B cell (primary cell): ENCODE measurements at places on chromosomes 16 and 17. TPM values are rescaled to one million over a fixed set of nuclear protein-coding genes. Genes with fewer than 3 reads are reported as not detected.

DNA sequence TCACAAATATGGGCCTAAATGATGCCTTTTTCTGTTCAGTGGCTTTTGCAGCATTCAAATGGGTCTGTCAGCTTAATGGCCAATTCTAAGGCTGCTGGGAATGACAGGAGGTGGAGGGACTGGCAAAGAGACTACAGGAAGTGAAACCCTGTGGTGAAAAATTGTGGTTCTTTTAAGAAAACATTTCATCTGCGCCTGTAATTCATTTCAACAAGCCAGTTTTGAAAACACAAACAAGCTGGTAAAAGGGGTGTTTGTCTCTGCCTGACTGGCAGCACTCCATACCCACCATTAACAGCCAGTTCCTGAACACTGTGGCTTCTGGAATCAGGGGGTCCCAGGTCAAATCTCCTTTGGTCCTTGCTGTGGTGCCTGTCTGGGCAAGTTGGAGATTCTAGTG, 3.6 kb upstream of the KDM8 start:
- H3K27me3 ChIP-seq, result no peaks in the 10 kb centered on the region
- H3K4me3 ChIP-seq, result no peak overlapping the region
- no peaks in the 10 kb centered on the region for H3K36me3 ChIP-seq
- peak; percentile 81 for DNase-seq
- H3K27ac ChIP-seq, result peak overlapping the region; percentile 63

DNA sequence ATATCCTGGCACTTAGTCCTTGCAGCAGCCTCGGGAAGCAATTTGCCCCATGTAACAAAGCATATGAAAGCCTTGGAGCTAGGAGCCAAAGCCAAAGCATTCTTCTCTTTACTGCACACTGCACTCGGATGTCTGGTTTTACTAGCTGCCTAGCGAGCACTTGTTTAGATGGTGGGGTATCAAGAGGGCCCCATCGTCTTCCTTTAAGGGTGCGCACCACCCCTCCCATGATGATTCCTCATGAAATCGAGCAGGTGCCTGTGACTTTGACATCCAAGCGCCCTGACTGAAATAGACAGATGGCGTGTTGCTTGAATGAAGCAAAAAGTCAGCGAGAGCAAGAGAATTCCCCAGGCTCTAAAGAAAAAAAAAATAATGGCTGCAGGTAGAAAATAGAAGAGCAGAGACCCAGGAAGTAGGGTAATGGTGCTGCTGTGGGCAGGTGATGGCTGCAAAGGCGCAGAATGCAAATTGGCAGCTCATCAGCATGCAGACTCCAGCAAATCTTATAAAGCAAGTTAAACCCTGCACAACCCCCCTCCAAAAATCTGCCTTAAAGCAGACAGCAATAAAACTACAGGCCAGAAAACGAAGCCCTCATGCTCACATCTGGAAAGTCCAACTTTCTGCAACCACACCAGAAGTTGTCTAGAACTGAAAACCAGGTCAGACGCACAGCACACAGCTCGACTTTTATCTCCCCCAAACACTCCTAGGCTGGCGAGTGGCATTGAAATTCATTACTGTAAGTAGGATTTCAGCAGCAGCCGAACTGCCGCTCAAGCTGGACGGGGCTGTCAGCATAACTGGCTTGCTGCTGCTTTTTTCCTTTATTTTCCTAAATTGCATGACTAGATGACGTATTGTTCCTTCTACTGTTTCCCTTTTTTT, 384.3 kb downstream of the RBFOX1 start:
- H3K4me3 ChIP-seq, result no peak overlapping the region
- H3K36me3 ChIP-seq, result no peaks in the 10 kb centered on the region
- H3K4me1 ChIP-seq, result no peaks in the 10 kb centered on the region
- no peaks in the 10 kb centered on the region for H3K27me3 ChIP-seq

DNA sequence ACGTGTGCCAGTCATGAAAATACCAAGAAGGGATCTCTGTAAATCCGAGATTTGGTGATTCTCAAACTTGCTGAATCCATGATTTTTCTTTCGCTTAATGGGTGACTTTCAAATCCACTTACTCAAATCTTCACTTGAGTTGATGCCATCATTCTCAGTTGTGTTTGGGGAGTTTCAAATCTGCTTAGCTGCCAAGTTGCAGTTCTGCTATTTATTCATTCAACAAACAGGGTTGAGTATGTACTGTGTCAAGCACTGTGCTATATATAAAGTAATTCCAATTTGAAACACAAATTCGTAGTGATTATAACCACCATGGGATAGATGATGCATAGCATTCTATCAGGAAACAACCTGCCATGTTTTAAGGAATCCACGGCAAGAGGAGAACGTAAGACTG, 394.3 kb downstream of the CDH13 start:
- H3K27ac ChIP-seq, result no peak overlapping the region
- H3K27me3 ChIP-seq, result no peaks in the 10 kb centered on the region
- no peak for DNase-seq
- H3K36me3 ChIP-seq, result no peaks in the 10 kb centered on the region

GRCh38 chr17:70251706-70252105, 82.4 kb downstream of the KCNJ2 start:
- H3K4me1 ChIP-seq, result no peaks in the 10 kb centered on the region
- H3K27me3 ChIP-seq, result no peaks in the 10 kb centered on the region
- no peak overlapping the region for H3K4me3 ChIP-seq
- no peak overlapping the region for H3K27ac ChIP-seq
- H3K36me3 ChIP-seq, result no peaks in the 10 kb centered on the region

Gene LRRC37B
- total RNA-seq, result 40.6 and 46.7 TPM in 2 replicates

Gene SCIMP
- total RNA-seq, result 87.3 and 87.4 TPM in 2 replicates
